Fibroblast of pulmonary artery (primary cell): ENCODE measurements at places on chromosomes 1 and 21.
A peak's percentile ranks its signal among the peaks of the same experiment; 100 is the strongest.

DNA sequence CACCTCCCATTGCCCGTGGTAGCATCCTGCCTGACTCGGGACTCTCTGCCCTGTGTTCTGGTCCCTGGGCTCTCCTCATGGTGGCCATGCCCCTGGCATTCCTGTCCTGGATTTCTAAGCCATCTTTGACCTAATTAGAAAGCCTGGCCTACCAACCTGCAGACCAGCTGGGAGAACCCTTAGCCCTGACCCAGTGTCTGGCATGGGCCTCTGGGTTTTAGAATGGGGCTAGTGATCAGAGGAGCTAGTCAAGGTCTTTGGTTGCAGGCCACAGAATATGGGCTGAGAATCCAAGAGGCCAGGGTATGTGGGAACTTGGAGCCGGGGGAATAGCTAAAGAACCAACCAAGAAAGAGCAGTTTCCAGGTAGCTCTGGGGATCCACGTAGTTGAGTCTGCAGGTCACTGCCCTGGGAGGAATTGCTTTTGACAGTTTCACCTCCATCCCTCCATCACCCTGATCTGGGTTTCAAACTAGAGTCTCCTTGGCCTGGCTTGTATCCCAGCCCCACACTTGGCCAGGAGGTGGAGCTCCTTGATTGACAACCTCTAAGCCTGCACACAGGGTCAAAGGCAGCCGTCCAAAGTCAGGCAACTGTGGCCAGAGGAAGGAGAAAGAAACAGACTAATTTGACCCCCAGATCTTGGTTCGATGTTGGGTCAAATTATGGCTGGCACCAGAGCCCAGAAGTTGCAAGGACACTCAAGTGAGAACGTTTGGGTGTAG is 54.7 kb upstream of the ABCG1 start:
- peak; percentile 47 for DNase-seq

DNA sequence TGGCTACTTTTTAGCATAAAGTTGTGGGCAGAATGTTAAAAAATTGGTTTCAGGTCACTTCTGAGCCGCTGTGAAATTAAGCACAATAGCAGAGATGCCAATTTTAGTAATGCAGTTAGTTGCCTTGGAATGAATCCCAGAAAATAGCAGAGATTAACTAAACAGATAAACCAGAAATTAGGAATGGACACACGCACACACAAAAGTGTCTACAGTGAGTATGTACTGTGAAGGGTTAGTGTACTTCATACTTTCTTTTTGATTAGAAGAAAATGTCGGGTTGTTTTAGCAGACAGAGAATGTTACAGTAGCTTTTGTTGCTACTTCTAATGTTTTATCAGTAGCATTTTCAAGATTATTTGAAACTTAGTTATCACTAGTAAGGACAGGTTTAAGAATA is 106.7 kb downstream of the LEPR start:
- peak; percentile 56 for DNase-seq

GRCh38 chr1:31577515-31578192 is 1.3 kb downstream of the TINAGL1 start:
- DNase-seq, result peak; percentile 61

DNA sequence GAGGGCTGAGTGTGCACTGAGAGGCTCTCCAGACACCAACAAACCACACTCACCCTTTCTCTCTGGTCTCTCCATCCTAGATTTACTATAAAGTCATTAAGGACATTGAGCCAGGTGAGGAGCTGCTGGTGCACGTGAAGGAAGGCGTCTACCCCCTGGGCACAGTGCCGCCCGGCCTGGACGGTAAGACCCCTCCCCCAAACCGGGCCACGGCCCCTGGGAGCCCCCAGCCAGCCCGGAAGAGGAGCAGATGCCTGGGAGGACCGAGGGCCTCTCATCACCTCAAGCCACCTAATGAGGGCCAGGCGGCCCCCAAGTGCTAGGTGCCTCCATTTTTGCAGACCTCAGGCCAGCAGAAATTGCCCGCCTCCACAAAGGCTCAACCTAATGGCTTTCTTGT is 58.1 kb upstream of the ARHGEF16 start:
- DNase-seq, result no peak

GRCh38 chr1:200363264-200363933 is 46.4 kb downstream of the ZNF281 start:
- DNase-seq, result no peak

DNA sequence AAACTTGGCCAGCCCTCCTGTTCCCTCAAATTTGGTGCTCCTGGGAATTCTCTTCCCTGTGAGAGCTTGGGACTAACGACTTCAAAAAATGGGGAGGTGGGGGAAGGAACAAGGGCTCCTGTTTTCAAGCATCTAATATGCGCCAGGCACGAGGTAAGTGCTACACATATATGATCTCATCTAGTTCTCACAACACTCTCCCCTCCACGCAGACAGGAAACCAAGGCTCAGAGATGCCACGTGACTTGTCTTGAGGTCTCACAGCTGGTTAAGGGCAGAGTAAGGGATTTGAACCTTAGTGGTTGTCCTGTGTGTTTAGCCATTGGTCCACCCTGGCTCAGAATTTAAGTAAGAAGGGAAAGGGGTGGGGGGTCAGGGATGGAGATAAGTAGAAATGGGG is 125.9 kb downstream of the DMRTB1 start:
- peak; percentile 85 for DNase-seq

- DNase-seq, result no peak
These were observed 12.1 kb upstream of the AIM2 start for GRCh38 chr1:159088546-159089183.

- no peak for DNase-seq
These were observed 735.7 kb upstream of the CXADR start for GRCh38 chr21:16777041-16777720.

- peak; percentile 63 for DNase-seq
These were observed 5.8 kb downstream of the ATP1B1 start for GRCh38 chr1:169112241-169112640.

DNA sequence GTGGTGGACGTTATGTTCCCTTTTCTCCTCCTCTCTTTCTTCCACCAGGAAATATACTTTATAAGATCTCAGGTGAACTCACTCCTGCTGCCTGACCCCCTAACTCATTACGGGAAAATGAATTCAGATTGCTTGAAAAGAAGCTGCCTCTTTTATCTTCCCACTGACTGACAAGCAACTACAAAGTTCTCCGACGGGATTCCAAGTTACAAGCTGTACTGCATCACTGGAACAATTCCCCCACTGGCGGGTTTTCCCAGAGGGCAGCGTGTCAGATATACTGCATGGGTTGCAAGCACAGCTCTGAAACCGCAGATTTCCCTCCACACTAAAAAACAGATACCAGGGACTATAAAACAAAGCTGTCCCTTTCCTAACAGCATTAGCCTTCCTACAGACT is 390.6 kb downstream of the KCTD3 start:
- DNase-seq, result peak; percentile 15

GRCh38 chr1:109762039-109762585 is 1.6 kb downstream of the EPS8L3 start:
- no peak for DNase-seq

DNA sequence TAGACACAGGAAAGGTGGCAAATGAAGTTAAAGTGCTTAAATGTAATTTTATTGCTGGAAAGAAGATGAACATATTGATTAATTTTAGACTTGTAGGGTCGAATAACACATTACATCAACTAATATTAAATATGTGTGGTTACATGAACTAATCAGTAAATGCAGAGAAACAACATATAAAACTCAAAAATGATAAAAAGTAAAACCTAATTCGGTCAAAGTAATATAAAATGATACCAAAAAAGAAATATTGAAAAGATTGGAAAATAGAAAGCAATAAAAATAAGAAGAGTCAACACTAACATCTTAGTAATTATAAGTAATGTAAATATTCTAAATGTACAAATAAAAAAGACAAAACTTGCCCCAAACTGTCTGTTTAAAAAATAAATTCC is 43.3 kb downstream of the CD53 start:
- DNase-seq, result no peak

DNA sequence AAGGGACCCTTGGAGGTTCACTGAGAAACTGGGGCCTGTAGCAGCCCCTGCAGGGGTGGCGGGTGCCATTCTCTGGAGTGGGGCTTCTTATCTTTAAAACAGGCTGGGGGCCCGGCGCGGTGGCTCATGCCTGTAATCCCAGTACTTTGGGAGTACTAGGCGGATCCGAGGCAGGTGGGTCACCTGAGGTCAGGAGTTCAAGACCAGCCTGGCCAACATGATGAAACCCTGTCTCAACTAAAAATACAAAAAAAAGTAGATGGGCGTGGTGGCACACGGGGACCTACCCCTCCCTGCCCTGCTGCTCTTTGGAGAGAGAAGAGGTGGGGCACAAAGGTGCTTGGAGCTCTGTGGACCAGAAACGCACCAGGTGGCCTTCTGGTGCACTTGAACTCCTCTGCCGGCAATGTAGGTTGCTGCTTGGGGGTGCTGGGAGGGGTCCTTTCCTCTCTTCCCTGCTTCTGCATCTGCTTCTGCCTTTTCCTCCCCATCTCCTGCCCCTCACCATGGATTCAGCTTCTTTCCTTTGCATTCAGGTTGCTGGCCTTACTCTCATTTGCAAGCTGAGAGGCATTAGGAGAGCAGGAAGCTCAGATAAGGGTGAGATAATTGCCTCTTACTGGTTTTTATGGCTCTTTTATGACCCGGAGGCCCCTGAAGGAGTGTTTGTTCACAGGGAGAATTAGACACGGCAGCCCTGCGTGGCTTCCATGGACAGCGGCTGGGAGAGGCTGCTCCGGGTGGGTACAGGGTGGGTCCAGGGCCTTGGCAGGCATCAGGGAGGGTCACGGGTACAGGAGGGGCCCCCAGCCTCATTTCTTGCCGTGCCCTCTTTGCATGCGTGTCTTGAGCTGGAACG is 57.4 kb downstream of the ARHGEF10L start:
- DNase-seq, result no peak

- DNase-seq, result no peak
These were observed 47.4 kb downstream of the ALG6 start for GRCh38 chr1:63414691-63415365.

DNA sequence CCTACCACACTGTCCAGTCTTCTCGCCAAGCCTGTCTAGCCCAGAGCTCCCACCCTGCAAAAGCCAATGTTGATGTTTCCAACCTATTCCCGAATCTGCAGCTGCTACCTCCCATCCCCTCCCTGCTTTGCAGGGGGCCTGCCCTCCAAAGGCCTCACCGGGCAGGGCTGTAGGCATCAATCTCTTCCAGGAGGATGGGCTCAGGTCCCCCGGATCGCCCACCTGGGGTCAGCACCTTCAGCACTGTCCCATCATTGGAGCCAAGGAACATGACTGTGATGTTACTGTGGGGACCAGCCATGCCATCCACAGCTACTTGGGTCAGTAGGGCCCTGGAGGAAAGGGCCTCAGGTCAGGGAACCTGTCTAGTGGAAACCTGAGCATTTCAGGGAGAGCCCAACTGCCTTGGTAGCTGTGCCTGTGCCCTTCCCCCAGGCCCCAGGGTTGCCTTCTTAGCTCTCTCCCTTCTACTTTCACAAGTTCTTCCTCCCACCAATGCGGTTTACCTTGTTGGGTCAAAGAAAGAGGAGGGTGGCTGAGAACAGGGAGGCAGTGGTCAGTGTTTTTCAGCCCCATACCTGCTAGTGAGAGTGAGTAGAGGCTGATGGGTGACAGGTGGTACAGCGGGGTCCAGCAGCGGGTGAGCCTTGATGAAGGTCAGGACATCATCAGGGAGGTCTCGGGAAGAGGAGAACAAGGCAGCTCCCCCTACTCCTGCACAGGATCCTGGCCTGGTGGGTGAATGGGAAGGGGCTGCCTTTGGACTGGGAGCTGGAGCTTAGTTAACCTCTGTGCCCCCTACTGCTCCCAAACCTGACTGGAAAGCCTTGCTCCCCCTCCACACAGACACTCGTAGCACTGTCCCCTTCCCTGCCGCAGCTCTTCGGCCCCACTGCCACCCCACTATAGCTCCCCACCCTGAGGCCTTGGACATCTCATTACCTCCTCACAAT is 10.7 kb downstream of the SEMA6C start:
- no peak for DNase-seq

GRCh38 chr1:153649137-153649862 is 9.2 kb upstream of the SNAPIN start:
- DNase-seq, result no peak

GRCh38 chr1:23692308-23692871 is 784 bp downstream of the RPL11 start:
- DNase-seq, result no peak

- DNase-seq, result no peak
These were observed 25.2 kb downstream of the COL6A1 start for GRCh38 chr21:46006547-46007491.

- DNase-seq, result no peak
These were observed 12.9 kb downstream of the MTR start for GRCh38 chr1:236808005-236808404.

GRCh38 chr1:115068826-115069585 is 20.3 kb downstream of the TSPAN2 start:
- DNase-seq, result no peak

DNA sequence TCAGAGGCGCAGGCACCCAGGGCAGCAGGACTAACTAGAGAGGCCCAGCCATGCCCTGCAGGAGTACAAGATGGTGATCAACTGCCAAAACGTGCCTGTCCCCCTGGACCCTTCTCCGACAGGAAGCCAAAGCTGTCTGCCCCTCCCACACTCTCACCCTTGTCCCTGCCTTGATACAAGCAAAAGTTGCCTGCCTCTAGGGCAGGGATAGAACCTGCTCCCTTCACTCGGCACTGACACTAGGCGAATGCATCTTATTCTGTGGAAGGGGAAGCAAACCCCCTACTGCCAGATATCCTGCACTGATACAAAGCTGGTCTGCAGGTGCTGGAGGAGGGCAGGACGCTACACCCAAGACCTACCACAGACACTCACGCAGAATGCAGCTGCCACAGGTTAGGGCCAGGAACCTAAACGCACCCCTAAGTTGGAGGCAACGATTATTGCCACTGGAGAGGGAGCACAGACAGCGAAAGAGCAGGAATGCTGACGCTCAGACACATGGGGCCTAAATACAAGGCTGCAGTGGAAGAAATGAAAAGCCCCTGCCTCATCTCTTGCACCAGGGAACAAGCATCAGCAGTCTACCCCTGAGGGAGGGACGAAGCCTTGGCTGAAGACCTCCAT is 3.7 kb downstream of the TARBP1 start:
- no peak for DNase-seq

DNA sequence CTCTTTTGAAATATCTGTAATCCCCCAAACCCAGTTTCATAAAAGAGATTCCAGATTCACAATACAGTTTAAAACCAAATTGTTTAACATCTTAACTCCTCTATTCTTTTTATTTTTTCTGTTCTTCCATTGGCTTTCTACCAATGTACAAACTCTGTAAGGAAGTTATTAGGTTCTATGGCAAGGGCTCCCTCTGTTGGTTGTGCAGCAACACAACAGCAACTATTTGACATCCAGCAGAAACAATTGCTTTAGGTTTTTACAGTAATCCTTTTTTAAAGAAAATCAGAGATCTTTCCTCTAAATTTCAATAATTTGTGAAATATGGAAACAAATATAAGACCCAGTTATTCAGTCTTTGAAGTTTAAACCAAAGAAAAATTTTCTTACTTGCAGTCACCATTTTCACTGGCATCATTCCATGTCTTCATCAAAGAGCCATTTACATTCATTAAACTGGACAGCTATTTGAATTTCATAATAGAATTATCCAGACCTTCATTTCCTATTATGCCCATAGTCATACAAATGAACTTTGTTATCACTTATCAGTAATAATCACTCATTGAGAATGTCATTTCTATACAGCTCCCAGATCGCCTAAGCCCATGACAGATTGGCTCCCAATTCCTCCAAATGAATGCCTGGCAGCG is 46.5 kb upstream of the RNF11 start:
- DNase-seq, result peak; percentile 86
